Left colon (tissue), 2 donors: ENCODE measurements at places on chromosomes 6 and 20. TPM values are rescaled to one million over a fixed set of nuclear protein-coding genes. Genes with fewer than 3 reads are reported as not detected.
A peak's percentile ranks its signal among the peaks of the same experiment; 100 is the strongest.

Gene TMEM217
- 1.4 TPM for total RNA-seq

Gene SCUBE3
- 0.67 TPM for total RNA-seq

Gene CAPN11
- total RNA-seq: 3.0 TPM

Gene IRF4
- 11.0 TPM for total RNA-seq

Gene SYNDIG1
- total RNA-seq: 0.45 TPM

Gene ADTRP
- 124 TPM for total RNA-seq

Gene FOXF2
- total RNA-seq: 15.2 TPM

DNA sequence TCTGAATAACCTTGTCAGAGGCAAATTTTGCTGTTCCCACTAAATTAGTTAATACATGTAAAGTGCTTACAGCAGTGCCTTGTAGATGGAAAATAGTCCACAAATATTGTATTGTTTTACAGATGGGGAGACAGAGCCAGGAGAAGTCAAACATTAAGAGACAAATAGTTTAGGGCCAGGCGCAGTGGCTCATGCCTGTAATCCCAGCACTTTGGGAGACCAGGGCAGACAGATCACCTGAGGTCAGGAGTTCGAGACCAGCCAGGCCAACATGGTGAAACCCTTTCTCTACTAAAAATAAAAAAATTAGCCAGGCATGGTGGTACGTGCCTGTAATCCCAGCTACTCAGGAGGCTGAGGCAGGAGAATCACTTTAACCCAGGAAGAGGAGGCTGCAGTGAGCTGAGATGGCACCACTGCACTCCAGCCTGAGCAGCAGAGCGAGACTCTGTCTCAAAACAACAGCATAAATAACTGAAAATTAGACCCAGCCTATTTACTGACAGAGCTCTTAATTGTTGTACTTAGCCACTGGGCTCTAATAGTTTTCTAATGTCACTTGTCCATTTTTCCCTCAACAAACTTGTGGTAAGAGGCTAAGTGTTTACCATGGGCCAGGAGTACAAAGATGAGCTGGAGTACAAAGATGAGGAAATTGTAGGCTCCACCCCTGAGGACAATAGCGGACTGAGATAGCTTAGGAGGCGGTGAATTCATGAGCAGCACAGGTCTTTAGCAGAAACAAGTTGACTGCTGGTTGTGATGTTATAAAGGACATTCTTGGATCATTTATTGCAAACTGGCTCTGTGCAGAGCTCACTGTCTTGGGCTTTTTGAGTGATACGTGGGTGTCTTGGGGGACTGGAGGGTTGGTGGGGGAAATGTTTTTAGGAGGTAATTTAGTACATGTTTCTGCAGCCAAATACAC lies 6.4 kb downstream of the ZSWIM3 start:
- no peak for DNase-seq

- no peak for DNase-seq
Measured at GRCh38 chr20:18225632-18226031, 62.7 kb upstream of the ZNF133 start.

DNA sequence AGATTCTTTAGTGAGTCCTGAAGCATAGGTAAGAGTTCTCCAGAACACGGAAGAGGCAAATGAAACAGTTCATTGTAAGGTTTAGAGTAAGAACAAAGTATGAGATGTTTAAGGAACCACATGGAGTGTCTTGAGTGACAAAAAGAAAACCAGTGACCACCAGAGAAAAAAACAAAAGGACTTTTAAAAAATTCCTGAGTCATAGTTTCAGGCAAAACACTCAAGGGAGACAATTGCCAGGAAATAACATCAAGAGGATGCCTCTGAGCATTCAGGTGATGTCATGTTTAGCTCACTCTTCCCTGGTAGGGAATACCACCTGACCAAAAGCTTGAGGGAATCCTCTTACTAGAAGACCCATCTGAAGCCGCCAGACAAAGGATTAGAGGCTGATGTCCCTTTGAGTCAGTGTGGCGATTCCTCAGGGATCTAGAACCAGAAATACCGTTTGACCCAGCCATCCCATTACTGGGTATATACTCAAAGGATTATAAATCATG lies 110.3 kb downstream of the COL19A1 start:
- DNase-seq: no peak

GRCh38 chr6:144148886-144149285 lies 1.4 kb upstream of the STX11 start:
- no peak for DNase-seq

DNA sequence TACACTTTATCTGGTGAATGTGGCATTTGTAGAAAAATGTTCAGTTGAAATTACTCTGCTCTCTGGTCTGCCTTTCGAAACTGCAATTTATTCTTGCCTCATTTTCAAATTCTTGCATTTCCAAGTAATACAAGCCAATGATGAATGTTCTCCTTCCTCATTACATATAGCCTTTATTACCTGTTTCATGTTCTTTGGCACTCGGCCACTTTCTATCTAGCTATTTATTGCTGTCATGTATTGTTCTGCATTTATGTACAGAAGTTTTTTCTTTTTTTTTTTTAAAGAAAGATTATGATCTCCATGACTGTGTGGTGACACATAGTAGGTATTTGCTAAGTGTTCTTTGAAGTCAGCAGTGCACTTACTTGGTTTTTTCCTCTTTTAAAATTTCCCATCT lies 261.4 kb downstream of the ZFAND3 start:
- DNase-seq: no peak

DNA sequence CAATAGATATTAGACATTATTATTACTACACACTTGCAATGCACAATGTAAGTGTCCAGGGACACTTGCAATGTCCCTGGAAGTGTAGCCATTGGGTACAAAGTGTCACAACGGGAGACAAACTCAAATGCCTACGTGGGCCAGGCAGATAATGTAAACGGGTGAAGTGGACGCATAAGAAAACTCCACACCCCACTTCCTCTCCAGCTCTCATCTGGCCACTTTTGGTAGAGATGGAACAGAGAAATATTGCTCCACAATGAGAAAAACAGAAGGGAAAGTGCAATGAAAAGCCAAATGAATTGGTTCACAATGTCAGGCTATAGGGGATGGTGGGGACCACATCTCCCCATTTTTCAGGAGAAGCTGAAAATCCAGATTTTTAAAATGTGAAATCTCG lies 9.4 kb downstream of the SULF2 start:
- no peak for DNase-seq

DNA sequence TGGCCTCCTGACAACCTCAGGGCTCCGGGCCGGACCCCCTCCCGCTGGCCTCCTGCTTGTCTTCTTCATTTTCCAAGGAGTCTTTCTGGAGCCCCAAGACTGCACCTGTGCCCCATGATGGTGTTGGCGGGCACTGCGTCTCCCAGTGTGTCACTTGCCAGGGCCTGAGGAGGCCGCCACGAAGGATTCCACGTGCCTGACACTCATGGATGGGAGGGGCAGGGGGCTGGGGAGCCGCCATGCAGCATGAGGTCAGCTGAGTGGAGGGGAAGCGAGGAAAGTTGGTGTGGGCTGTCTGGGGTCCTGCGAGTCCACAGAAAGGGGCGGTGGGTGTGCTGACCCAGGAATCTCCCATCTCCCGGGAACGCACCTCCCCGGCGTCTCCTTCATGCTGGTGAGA lies 165.7 kb downstream of the SMOC2 start:
- no peak for DNase-seq

- DNase-seq: no peak
Measured at GRCh38 chr6:159444056-159444760, 248.8 kb downstream of the SOD2 start.

GRCh38 chr6:75852721-75853120 lies 103.7 kb downstream of the MYO6 start:
- no peak for DNase-seq

DNA sequence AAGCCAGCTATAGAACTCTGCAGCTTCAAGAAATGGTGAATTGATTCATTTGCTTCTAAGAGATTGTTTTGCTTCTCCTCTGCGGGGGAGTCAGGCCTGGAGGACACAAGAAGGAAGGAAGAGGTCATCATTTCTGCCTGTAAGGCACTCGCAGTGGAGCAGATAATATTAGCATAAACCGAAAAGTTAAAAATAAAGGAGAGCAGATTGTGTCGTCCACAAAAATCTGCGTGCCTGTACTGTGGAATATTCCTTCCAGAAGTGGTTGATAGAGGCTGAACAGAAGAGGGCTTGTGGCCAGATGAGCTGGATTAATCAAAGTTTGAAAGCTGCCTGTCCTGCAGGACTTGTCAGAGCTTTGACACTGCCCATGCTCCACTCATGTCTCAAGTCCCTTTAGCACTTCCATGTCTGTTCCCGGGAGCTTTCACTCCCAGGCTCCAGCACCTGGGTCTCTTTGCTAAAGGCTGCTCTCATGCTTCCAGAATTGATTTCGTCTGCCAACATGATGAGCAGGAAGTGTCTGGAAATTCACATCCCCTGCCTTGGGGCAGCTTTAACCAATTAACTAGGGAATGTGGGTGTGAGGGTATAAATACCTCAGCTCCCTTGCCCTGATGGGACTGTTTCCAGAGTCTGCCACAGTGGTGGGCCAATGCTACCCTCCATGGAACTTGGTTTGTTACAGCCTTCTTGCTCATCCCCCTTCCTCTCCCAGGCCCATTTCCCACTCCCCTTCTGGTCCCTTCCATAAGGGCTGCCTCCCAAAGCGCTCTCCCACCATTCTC lies 65.1 kb upstream of the STX16 start:
- no peak for DNase-seq

DNA sequence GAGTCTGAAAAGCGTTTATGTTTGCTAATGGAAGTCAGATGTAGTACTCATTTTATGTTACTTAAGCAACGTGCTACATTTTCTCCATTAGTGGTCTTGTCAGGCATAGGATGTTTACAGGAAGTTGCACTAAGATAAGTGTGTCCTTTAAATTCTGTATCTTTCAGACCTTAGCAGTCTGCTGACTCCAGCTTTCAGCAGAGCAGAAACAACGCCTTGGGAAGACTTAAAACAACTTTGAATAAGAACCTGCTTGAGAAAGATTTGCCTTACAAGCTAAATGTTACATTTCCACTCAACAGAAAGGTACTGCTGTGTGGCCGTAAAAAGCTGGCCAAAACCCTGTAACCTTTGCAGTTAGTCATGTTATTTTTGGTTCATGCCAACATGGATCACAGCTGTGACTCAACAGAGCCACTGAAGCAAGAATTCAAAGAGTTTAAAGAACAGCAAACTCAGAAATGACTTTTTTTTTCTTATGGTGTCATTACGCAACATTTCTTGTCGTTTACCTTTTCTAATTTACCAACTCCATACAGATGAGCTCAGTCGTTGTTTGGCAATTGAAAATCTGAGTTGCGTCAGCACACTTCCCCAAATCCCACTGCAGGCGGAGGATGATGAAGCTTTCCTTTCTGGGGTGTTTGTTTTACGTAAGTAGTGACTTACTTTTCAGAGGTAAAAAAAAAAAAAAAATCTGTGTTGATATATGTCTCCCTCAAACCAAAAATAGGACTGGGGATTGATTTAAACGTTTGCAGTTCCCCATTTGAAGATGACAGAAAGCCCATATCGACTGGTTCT lies 27.9 kb upstream of the BMP6 start:
- no peak for DNase-seq

- no peak for DNase-seq
Measured at GRCh38 chr6:35199866-35200265, 13.9 kb upstream of the SCUBE3 start.

- DNase-seq: peak; percentile 34
Measured at GRCh38 chr6:41625442-41625841, 12.8 kb upstream of the MDFI start.

DNA sequence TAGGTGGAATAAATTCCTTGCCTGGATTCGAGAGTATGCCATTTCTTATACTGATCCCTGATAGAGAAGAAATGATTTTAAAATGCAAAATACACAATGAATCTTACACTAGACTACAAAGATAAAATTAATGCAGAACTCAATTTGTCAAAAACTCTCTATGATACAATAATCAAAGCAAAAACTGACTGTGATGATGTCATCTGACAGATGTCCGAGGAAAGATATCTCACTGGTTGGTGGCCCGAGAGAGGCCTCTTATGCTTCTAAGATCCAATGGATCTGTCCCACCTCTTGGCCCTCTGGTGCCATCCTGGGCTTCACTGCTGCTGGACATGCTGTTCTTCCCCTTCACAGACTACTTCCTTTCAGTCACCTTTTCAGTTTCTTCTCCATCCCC lies 14.4 kb upstream of the GSTA4 start:
- no peak for DNase-seq

DNA sequence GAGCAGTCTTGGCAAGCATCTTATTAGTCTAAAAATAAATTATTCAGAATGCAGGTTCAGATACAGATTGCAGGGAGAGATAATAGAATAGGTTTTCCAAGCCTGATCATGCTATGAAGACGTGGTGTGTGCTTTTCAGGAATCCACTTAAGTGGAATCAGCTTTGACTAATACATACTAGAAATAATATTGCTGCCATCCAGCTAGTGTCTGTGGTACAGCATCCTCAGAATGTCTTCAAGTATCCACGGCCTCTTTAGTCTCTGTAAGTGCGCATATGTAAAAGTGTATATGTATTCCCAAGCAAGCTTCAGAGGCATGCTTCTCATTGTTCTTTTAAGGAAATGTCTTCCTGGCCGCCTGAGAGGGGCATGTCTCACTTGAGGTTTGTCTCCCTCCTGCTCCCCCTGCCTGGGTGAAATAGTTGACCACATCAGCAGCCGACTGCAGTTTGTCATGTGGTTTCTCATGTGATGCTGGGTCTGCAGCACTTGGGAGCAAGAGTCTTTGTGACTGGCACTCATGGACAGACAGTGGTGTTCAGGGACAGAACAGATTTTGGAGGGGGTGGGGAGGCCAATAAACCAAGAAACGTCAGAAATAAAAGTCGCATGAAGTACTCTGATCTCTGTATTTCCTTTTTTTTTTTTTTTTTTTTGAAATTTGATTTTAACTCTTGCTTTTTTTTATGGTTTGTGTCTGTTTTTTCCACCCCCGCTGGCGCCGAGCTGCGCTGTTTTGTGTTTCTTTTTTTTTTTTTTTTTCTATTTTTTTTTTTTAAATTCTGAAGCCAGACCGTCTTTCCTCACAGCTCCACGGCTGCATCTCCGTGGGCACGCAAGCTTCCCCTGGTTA lies 150.8 kb downstream of the PRL start:
- peak; percentile 9 for DNase-seq

DNA sequence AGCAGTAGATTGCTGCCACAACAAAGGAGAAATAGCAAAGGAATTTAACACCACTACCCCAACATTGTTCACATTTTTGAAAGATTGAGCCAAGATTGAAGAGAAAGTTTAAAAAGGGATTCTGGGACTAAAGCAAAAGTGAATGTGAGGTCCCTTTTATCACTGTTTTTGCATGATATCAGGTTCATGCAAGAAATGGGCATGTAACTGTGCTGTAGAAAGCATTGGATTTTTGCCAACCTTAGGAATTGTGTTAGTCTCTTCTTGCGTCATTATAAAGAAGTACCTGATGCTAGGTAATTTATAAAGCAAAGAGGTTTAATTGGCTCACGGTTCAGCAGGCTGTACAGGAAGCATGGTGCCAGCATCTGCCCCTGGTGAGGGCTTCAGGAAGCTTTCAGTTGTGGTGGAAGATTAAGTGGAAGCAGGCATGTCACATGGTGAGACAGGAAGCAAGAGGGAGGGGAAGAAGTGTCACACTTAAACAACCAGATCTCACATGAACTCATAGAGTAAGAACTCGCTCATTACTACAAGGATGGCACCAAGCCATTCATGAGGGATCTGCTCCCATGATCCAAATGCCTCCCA lies 4.6 kb upstream of the GJB7 start:
- DNase-seq: no peak

- DNase-seq: no peak
Measured at GRCh38 chr20:24450177-24450576, 19.3 kb upstream of the SYNDIG1 start.
